ENCODE measurements at places on chromosomes 4 and X.

DNA sequence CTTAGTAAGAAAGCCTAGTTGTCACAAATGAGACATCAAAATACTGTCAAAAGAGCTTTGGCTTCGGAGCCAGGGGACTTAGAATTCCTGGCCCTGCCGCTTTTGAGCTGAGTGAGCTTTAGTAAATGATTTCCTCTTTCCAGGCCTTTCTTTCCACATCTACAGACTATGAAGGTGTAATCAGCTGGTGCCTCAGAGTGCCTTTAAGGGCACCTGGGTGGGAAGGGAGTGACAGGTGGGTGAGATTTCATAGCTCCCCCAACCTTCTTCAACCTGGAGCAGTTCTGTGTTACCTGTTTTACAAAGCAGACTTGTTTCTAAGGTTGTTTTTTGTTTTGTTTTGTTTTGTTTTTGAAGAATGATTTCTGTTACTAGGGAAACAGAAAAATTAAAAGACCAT lies 154.7 kb upstream of the BOD1L1 start:
- DNase-seq: no peak

- DNase-seq: no peak
Measured at GRCh38 chr4:4461178-4461577, 74.3 kb downstream of the NSG1 start.

DNA sequence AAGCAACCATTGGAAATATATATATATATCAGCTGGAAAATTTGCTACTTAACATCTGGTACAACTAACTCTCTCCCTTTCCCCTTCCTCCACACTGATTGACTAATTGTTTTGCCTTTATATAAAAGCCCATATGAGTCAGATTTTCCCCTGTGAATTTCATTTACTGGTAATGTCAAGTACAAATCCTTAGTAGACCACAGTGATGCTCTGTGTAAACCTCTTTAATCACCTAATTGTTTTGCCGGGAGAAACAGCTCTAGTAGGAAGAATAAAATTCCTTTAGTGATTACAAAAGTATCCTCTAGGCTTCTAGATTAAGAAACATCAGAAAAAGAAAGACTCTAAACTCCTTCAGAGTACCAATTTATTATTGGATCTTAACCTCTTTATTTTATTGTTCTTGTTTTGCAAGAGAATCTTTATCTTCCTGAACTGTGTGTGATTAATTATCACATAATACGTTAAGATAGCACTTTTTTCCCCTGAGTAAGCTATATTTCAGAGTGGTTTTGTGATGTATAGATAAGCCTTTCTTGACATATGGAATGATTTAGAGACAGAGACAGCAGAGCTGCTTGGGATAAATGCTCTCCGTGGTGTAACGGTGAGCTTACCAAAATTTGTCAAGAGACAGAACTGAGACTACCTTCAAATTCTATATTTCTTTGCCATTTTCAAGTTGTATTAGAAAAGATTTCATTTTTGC lies 1606.4 kb upstream of the TENM3 start:
- no peak for DNase-seq

- no peak for DNase-seq
Measured at GRCh38 chr4:15781427-15782095, 3.4 kb downstream of the CD38 start.

GRCh38 chrX:41381685-41382084 lies 47.7 kb downstream of the DDX3X start:
- DNase-seq: peak; percentile 7

DNA sequence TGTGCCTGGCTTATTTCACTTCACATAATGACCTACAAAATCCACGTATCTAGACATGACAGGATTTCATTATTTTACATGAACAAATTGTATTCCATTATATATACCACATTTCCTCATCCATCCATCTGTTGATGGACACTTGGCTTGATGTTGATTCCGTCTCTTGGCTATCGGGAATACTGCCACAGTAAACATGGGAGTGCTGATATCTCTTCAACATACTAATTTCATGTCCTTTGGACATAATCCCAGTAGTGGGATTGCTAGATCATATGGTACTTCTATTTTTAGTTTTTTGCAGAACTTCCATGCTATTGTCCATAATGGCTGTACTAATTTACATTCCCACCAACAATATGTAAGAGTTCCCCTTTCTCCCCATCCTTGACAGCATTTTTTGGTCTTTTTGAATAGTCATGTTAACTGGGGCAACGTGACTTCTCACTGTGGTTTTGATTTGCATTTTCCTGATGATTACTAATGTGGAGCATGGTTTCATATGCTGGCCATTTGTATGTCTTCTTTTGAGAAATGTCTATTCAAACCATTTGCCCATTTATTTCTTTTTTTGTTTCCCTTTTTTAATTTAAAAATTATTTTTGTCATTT lies 68.9 kb downstream of the HTRA3 start:
- DNase-seq: no peak

DNA sequence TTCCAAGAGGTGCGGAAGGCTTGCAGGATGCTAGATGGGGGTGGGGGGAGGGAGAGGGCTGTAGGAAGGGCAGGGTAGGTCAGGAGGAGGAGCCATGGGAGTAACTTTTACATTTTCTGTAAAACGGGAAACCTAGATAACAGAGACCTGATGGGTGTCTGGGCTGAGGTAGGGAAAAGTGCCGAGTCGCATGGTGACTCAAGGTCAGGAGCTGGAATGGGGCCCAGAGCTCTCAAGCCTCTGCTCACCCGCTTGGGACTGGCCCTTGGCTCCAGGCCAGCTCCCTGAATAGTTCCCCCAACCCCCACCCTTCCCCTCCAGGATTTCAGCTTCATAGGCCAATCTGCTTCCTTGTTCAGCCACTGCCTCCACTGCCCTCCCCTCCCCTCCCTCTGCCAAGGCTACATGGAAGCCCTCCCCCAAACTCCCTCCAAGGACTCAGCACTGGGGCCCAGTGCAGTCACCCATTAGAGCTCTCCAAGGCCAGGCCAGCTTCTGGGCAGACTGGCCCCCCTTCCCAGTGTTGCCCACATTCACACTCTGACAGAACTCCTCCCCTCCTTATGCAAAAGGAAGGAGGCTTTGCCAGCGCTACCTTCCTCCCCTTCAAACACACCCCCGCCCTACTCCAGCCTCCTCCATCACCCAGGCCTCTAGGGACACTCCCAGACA lies 43.6 kb downstream of the TSC22D3 start:
- peak; percentile 95 for DNase-seq

DNA sequence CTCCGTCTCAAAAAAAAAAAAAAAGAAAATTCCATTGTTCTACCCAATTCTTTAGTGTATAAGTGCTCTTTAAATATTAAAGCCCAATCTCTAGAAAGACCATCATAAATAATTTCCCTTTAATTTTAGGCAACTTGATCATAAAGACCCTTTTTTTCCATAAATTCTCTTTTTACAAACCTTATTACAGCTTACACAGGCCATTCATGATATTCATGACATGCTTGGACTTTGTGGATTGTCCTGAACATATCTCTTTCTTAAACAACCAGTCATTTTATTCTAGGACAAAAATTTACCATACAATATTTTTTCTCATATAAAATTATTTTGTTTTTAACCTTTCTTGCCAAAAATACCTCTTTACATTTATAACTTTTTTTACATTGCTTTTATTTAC lies 30.5 kb downstream of the TLR8 start:
- DNase-seq: no peak
